ENCODE measurements at places on chromosomes 5 and 9.
A peak's percentile ranks its signal among the peaks of the same experiment; 100 is the strongest.

GRCh38 chr9:136996361-136997292, at the start of gene CLIC3:
Gene CLIC3 (minus strand): TSS chr9:136996568. CDS start chr9:136996543, 25 bp downstream.
- DNase-seq, result peak; percentile 57

DNA sequence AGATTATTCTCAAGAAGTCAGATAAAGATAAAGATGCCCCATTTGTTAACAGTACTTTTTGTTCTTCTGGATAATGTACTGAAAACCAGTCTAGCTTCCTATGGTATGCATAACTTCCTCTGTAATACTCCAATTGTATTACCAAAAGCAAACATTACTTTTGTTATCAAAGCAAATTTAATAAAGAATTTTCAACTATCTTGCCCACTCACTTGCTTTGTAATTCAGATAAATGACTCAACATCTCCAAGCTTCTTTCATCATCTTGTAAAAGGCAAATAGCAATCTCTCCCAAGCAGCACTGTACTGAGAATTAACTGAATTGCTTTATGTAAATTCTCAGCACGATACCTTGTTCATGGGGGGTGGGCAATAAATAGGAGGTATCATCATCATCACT, 98.3 kb downstream of the NFIB start:
- DNase-seq, result no peak

DNA sequence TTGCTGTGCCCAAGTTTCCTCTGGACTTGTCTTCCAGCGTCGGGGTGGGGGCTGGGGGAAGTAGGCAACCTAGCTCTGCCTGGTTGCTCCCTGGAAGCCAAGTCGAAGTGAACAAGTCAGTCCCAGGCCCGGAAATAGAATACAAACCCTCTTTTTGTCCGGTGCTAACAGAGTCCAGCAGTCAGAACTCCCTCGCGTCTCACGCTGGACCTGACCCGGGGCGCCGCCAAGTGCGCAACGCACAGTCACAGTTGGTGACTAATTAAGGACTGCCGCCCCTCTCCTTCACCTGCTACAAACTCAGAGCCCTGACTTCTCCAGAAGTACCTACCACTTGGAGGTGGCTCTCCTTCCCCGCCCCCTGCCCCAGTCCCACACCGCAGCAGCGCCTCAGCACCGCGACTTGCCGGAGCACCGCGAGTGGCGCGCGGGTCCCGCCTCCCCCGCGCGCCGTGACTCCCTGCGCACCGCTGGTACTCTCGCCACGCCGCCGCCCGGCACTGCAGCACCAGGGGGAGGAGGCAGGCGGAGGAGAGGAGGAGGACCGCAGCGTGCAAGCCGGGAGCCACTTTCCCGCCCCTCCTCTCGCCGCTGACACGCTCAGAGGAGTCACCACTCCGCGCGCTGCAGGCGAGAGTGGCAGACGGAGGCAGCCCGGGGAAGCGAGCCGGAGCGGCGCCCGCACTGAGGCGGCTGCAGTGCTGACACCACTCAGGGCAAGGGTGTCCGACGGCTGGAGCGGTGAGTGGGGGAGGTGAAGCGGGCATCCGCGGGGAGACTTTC, at the start of gene SV2C:
TSS of gene SV2C (plus strand) at position 612 of the 783 bp plus-strand sequence. CDS start 48,368 bp downstream, outside the sequence.
- peak; percentile 44 for DNase-seq

- no peak for DNase-seq
Observed at GRCh38 chr9:68895741-68896478, 118.0 kb downstream of the PRKACG start.

DNA sequence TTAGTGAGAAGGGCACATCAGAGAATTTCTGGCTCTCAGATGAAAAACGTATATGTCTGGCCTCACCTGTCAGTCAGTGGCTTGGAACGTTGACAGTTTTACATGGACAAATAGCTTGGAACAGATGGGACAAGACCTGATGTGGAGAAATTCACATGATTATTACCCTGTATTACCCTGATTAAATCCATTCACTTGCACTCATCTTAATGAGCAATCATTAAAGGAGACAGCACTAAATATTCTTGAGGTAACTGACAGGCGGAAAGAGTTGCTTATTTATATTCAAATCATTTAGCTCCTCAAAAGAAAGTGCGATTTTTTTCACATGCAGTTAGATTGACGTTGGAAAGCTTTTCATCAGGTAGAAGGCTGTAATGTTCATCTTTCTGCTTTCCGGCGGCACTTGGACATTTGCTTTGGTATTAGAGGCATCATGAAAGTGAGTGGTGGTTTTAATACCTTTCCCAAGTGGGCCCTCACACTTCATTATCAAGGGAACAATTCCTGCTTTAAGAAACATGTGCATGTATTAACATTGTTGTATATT, 11.7 kb upstream of the TAS2R1 start:
- DNase-seq, result no peak

DNA sequence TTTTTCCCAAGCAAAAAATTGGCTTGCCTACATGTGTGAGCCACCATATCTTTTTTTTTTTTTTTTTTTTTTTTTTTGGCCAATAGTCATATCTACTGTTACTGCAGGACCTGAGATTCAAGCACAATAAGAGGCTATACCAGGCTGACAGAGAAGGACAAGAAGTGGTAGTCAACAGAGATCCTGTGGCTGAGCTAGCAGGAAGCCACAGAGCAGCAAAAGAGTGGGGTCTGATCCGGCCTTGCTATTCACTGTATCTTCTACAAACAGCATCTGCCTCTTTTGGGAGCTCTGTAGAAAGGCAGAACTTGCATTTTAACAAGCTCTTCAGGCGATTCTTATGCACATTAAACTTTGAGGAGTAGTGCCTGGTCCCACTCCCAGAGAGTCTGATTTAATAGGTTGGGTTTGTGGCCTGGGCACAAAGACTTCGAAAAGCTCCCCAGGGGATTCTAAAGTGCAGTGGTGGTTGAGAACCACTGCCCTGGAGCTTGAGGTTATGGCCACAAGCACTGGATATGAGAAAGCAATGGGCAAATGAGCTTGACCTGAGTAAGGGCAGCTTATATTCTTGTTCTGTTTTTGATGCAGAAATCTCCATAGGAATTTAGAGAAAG, 162.8 kb downstream of the PIK3R1 start:
- peak; percentile 25 for DNase-seq

- DNase-seq, result peak; percentile 45
Observed at GRCh38 chr5:177537389-177538361, 16.7 kb downstream of the FAM193B start.

DNA sequence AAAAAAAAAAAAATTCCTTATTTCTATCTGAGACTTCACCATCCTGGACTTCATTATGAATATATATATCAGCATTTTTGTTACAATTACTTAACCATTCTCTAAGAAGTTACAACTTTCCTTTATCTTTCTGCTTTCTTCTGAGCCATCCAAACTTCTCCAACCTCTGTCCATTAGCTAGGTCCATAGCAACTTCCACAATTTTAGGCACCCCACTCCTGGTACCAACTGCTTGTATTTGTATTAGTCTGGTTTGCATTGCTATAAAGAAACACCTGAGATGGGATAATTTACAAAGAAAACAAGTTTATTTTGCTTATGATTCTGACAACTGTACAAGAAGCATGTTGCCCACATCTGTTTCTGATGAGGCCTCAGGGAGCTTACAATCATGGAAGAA, 182.1 kb downstream of the CDH9 start:
- no peak for DNase-seq

DNA sequence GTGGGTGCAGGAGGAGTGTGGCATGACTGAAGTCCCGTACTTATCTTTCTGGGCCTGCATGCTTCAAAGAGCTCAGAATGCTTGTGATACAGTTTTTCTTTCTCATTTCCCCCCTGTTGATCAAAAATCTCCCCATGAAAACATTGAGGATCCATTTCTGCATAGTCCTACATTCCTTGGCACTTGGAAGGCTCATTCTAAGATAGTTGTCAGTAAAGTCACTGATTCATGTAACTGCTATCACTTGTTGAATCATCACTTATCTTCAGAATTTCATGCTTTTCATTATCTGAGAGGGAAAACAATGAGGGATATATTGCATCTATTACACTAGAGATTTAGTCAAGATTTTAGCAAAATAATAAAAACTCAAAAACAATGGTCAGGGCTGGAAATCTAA, 1953.1 kb upstream of the CDH6 start:
- no peak for DNase-seq

All from ELF-1 (cell line).